ENCODE measurements at places on chromosomes 3 and 15. TPM values are rescaled to one million over a fixed set of nuclear protein-coding genes. Genes with fewer than 3 reads are reported as not detected.

The LRRIQ4 gene
- polyA plus RNA-seq, result 0.13 TPM

The GPR149 gene
- polyA plus RNA-seq, result 0.10 TPM

The A4GNT gene
- polyA plus RNA-seq, result not detected

DNA sequence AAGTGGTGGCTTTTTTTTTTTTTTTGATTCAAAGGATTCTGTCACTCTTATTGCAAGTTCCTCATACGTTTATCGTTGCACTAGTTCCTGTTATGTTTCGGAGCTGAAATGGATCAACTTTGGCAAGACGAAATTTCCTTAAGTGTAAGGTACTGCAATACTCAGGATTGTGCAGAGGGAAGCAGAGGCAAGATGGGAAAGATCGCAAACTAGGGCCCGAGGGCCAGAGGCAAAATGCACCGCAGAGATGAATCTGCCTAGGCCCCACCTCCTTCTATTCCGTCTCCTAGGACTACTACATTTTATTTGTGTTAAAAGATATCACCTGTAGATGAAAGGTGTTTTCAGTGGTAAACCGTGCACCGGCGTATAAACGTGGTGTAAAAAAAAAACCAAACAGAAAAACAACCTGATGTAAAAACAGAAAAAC is 331 bp downstream of the RNU6-1 start:
- DNase-seq, result no peak

GRCh38 chr15:96625256-96625655 is 294.8 kb downstream of the NR2F2 start:
- DNase-seq, result no peak

The FOXB1 gene
- polyA plus RNA-seq, result not detected

DNA sequence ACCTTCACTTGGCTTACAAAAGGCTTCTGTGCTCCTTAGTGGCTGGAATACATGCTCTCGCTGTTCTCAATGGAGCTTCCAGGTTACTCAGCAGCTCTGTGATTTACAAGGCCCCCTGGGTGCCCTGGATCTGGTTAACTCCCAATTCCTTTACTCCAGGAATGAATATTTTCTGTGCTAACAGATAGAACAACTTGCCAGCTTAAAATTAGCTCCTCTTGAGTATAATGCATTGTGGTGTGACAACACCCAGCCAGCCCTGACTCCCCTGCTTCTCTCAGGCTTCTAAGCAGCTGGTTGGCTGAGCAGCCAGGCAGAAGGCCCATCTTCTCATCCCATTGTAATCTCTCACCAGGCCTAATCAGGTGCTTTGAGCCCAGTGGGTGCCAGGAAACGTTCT is 246.4 kb downstream of the ALCAM start:
- no peak for DNase-seq

- no peak for DNase-seq
These were observed 995 bp upstream of the LRRK1 start for GRCh38 chr15:100918034-100918689.

DNA sequence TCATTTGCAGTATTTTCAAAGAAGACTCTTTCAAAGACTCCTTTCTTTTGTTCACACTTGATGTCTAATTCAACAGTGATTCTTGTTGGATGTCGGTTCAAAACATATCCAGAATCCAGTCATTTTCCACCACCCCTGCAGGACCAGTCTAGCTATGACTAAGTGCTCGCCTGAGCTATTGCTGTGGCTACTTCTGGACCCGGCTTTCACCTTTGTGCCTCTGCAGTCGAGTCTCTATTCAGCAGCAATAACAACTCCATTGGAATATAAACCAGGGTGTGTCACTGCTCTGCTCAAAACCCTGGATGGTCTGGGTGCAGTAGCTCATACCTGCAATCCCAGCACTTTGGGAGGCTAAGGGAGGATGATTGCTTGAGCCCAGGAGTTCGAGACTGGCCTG is 55.0 kb downstream of the PRICKLE2 start:
- no peak for DNase-seq
